Fibroblast of skin of scalp (primary cell): ENCODE measurements at places on chromosomes 12 and 14.

GRCh38 chr14:65261425-65261920 is 151.1 kb upstream of the FUT8 start:
- no peak for DNase-seq

- DNase-seq, result peak; percentile 99
Observed at GRCh38 chr12:5665615-5666014, 233.7 kb downstream of the NTF3 start.

- DNase-seq, result peak; percentile 14
Observed at GRCh38 chr14:20343862-20344220, 406 bp downstream of the PARP2 start.

DNA sequence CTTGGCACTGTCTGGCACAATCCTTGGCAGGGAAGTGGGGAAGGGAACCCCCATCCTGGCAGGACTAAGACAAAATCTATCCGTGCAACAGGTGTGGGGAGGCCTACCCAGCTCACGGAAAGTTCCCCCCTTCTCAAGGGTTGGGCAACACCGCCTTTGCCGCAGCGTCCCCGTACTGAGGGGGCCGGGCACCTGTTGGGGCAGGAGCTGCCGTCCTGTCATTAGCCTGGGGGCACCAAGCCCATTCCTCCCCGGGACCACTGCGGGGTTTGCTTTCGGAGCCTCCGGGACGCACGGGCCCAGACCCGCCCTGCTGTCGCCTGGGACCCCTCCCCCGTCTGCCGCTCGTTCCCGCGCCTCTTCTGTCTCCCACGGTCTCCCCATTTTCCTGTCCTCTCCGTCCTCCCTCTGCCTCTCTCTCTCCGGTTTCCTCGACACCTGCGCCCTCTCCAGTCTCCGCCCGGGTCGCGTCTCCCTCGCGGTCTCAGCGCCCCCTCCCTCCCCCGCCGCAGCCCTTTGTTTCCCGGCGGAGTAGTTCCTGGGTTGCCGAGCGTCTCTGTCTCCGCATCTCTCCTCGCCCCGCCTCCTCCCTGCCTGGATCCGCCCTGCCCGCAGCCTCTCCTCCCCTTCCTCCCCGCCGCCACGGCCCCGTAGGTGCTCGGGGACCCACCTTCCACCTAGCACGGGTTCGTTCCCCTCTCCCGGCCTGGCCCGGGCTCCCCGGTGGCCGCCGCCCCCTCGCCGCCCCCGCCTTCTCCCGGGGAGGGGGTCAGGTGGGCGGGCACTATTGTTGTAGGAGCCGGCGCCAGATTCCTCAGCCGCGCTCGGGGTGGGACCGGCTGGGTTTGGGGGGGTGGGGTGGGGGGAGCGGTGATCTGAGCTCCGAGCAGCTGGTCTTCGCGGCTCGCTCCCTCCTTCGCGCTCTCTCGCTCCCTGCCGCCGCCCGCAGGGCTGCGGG is at the start of gene CACNB3:
TSS of gene CACNB3 (plus strand) at position 624 of the 958 bp plus-strand sequence. CDS start 434 bp downstream, outside the sequence.
- DNase-seq, result peak; percentile 53

DNA sequence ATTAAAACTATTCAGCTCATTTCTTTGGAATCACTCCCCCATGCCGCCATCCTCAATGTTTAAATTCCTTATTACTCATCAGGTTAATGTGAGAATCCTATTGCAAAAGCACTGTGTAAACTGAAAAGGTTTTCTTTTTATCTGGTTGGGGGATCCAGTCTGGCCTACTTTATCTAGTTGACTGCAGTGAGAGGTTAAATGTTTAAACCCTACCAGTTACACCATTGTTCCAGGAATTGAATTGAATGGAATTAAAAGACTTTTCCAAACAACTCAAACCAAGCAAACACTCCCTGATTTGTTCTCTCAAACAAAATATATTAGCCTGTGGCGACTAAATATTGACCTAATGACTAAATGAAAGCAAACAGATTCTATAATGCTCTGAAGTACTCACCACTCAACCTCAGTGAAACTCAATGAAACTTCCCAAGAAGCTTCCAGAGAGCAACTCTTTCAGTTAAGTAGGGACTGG is 100.5 kb downstream of the VEZT start:
- peak; percentile 82 for DNase-seq
